ENCODE measurements at places on chromosomes 5 and 9.
A peak's percentile ranks its signal among the peaks of the same experiment; 100 is the strongest.

DNA sequence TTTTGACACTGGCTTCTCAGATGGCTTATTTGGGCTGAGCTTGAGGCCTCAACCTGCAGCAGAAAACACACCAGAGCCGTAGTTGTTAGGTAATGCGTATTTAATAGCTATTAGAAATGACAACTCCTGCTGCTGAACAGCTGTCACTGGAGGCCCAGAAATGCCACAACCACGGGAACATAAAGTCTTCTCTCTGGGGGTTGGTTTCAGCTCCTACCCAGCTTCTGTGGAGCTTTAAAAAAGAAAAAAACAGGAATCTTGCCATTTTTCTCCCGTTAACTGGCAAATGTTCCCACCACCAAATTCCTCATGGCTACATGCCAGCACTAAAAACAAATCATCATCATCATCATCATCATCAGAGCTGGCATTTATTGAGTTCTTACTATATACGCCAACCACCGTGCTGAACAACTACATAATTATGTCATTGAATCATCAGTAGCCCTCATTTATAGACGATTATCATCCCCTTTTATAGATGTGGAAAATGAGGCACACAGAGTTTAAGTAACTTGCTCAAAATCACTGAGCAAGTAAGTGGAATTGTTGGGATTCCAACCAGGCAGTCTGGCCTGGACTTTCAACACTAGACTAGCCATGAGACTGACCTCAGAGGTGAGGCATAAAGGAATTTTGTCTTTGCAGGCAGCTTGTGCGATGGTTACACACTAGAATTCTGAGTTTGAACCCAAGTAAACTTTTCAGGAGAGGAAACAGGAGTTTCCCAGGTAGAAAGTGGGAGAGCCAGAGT is 185.3 kb upstream of the WWC1 start:
- peak; percentile 87 for DNase-seq

DNA sequence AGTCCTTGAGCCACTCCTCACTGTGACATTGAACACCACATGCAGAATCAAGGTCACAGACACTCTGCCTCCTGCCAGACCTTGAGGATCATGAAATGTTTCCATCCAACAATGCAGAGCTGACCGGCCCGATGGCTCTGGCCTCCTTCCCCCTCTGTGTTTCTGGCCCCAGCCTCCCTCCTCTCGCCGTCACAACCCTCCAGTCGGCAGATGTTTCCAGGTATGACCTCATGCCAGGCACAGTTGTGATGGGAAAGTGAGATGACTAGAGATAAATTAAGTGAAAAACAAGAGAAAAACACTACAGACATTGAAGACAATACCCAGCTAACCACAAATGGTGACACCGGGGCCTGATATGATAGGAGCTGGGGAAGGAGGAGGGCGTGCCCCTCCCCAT is 9.8 kb downstream of the NTNG2 start:
- no peak for DNase-seq

GRCh38 chr9:35688558-35689541 is 875 bp downstream of the TPM2 start:
- DNase-seq, result peak; percentile 46

- DNase-seq, result no peak
These were observed 34.4 kb upstream of the CCDC112 start for GRCh38 chr5:115330830-115331229.

- no peak for DNase-seq
These were observed 53.2 kb downstream of the ENC1 start for GRCh38 chr5:74587300-74587699.

- DNase-seq, result peak; percentile 73
These were observed 23.9 kb downstream of the LARP1 start for GRCh38 chr5:154779105-154779504.

GRCh38 chr5:177510567-177511053 is 984 bp upstream of the DOK3 start:
- DNase-seq, result no peak

DNA sequence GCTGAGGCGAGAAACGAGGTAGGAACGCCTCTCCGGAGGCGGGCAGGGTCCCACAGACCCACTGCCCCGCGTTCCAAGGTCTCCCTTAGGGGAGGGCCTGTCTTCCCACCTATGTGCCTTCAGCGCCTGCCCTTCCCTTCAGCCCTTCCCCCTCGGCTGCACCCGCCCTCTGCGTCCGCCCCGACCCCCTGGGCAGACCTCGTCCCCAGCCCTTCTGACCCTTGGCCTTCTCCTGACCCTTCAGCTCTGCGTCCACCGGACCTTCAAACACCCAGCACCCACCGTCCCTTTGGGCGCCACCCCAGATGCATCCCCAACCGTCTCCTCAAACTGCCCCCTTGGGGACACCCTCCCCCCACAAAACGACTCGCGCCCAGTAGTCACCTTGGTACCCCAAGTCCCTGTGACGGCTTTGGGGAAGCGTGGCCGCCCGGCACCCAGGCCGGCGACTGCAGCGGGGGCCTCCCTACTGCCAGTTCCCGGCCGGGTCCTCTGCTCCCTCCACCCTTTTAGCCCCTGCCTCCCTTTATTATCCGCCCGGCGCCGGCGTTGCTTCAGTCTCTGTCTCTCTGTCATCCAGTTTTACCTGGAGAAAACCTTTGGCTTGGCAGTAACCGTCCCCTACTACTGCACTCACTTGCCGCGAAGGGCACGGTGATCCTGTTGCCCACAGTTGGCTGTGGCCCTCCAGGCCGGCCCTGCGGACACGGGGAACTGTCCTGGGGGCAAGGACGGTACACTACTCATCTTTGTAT is 421 bp downstream of the RUSC2 start:
- no peak for DNase-seq

DNA sequence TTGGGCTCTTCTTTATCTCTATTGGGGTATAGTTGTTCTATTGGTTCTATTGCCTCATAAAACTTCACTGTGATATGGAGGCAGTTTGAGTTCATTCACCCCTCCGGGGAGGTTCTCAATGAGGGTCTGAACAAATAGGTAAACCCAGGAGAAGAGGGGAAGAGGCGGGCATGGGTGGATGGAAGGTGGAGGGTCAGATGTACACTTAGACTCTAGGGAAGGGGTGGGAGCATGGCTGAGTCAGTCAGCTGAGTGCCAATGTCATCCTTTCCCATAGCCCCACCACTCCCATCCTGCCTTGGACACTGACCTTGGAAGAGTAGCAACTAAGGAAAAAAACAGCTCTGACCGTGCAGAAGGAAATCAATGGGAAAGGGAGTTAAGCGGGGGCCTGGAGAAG is 9.9 kb upstream of the FABP6 start:
- no peak for DNase-seq

DNA sequence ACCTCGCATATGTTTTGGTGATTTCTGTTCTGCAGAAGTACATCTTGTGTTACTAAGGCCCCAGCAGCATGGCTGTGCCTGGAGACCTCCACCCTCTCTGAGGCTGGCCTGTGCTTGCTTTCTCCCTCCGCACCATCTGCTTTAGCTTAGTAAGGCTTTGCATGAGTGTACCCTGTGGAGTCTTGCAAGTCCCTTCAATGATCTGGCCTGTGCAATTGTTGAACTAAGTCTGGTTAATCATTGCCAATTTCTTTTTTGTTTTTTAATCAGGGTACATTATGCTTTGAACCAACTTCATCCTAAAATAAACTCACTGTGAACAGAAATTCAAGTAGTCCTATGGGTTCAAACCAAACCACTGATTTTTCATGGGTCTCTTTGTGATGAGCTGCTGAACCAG is 32.3 kb downstream of the ACOT12 start:
- no peak for DNase-seq

DNA sequence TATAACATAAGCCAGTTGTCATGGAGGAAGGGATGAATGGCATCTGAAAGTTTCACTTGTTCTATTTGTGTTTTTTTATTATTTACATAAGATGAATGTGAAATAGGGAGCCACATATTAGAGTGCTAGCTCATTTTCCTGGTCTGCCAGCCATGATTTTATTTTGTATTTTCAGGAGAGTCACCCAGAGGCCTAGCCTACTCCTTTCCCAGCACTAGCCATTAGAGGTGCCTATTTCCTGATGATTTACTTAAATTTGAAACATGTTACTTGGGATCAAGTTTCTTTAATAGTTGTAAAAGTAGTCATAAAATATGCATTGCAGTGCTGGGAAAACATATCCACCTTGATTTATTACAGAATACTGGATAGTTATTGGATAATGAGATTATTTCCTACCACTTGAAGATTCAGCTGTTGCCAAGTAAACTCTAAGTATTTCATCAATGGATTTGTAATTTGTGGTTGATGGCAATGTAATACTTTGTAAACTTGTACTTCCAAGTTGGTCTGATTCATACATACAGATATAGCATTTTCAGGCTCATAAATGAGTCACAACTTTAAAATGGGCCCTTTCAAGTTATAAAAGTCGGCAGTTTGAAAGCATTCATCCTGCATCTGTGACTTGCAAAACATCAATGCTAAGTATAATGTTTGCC is 50.8 kb downstream of the KCNN2 start:
- no peak for DNase-seq

DNA sequence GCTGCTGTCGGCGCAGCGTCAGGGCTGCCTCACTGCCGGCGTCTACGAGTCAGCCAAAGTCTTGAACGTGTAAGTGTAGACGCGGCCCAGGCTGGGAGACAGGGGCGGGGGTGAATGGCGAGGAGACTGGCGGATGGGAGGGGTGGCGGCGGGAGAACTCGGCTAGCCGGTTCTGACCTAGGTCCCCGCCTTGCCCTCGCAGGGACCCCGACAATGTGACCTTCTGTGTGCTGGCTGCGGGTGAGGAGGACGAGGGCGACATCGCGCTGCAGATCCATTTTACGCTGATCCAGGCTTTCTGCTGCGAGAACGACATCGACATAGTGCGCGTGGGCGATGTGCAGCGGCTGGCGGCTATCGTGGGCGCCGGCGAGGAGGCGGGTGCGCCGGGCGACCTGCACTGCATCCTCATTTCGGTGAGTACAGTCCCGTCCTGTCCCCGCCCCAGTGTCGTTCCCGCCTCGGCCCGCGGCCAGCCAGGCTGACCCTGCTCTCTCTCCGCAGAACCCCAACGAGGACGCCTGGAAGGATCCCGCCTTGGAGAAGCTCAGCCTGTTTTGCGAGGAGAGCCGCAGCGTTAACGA is 745 bp downstream of the GADD45G start:
- no peak for DNase-seq

DNA sequence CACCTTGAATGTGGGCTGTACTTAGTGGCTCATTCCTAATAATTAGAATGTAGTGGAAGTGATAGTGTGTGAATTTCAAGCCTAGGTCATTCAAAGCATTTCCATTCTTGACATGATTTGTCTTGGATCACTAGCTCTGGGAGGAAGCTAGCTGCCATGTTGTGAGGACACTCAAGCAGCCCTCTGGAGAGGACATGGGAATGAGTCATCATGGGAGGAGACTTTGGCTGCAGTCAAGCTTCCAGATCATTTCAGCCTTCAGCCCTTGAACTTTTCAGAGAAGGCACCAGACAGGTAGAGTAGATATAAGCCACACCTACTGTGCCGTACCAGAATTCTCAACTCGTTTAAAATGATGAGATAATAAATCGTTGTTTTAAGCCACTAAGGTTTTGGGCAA is 506.9 kb downstream of the ZNF608 start:
- DNase-seq, result no peak

- DNase-seq, result no peak
These were observed 151.2 kb downstream of the TSSK1B start for GRCh38 chr5:113283558-113283957.

GRCh38 chr9:95778957-95779356 is 96.5 kb upstream of the ERCC6L2 start:
- DNase-seq, result no peak

GRCh38 chr9:125997196-125997823 is 250.1 kb downstream of the PBX3 start:
- no peak for DNase-seq

GRCh38 chr9:114273461-114273881 is 49.4 kb upstream of the ORM1 start:
- DNase-seq, result no peak

DNA sequence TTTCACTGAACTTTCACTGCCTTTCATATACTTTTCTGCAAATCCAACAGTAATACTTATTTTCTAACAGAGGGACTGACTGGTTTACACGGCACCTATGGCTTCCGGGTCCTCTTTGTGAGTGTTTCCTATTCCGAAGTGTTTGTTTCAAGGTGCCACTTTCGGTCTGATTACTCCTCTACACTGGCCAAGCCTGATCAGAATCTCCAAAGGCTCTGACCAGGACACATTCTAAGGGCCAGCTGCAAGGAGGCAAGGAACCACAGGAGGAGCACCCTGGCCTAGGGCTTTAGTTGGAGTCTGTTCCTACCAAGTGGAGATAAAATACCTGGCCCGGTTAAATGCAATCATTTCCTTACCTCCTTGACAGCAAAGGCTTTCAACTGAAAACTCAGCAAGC is 132.1 kb downstream of the GLIS3 start:
- no peak for DNase-seq

DNA sequence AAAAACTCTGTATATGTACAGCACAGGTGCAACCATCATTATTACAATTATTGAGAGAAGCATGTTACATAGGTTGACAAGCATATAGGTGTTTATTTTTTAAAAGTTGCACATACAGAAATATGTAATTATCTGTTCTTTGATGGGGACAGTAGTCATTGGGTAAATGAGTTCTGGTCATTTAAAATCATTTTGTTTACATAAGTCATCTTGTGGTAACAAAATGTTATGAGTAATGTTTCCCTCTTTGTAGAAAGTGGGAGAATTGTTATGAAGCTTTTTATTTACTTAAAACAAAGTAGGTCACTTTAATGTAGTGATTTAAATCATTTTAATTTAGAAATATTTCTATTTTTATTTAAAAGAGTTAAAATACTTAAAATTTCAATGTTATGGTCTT is 33.8 kb upstream of the FBXL17 start:
- DNase-seq, result no peak

DNA sequence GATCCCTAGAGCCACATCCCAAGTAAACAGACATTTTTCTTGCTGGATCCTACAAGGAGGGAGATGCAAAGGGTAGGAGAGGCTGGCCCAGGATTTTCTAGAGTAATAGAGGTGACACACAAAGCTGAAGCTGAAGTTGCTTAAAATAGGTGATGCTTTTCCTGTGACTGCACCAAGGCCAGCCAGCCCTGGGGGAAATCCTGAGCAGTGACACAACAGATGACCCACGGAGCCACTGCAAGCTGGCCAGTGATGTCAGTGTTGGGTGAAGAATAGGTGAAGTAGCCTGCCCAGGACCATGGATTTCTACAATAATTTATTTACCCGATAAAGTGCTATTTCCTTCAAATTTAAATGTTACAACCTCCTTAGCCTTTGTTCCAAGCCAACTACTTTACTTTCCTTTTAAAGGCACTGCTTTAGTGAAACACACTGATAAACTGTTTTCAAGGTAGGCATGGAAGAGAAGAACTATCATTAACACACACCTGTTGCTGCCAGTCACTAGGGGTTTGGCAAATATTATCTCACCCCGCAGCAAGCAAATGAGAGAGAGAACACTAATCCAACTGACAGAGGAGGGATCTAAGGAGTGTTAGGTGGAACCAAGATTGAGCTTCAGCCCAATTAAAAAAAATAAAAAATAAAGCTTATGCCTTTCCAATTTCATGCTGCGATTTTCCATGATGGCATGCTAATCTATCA is 123.5 kb downstream of the CTNND2 start:
- DNase-seq, result no peak

- DNase-seq, result no peak
These were observed 204.8 kb downstream of the CDH9 start for GRCh38 chr5:26833596-26833995.

- no peak for DNase-seq
These were observed 64.5 kb downstream of the TMEM161B start for GRCh38 chr5:88203981-88204750.

GRCh38 chr5:67648201-67648671 is 451.6 kb upstream of the CD180 start:
- peak; percentile 78 for DNase-seq

GRCh38 chr5:89016741-89017303 is 133.8 kb upstream of the MEF2C start:
- DNase-seq, result no peak

GRCh38 chr9:115597330-115597895 is 479.5 kb upstream of the TNC start:
- no peak for DNase-seq
